ENCODE measurements at places on chromosomes 12 and 14.

GRCh38 chr12:96326628-96327227 lies 73.5 kb downstream of the CDK17 start:
- no peak for DNase-seq

GRCh38 chr14:103755060-103755459 lies 39.5 kb downstream of the ZFYVE21 start:
- no peak for DNase-seq

DNA sequence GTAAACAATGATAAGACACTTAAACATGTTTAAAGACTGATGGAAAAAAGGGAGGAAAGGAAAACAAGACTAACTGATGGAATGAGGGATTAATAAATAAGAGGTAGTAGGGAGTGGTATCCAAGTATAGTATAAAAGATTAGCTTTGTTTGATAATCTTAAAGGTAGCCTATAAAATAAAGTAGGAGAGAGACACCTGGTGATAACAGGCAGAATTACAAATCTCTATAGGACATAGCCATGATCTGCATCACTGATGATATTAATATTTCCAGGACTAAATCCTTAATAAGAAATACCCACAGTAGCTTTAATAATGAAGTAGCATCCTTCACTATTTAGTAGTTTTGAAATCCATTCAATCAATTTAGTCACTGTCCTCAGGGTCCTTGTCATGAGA lies 30.4 kb downstream of the DLGAP5 start:
- no peak for DNase-seq

- DNase-seq: no peak
Observed at GRCh38 chr14:56119201-56119981, 1.2 kb downstream of the PELI2 start.

DNA sequence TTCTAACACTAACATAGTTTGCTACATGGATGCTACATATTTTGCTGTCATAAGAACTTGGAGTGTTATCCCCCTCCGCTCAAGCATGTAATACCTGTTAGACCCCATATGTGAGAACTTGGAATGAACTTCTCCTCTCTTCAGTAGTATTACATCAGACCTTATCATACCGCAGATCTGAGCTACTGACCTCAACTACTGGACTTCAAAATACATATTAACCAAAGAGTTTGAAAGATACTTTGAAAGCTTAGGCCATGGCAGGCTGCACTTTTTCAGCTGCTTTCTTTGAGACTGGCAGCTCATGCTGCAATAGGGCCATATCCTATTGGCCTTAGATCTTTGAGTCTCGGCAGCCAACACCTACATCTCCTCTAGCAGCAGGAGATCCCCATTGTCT lies 74.8 kb downstream of the EEA1 start:
- no peak for DNase-seq

DNA sequence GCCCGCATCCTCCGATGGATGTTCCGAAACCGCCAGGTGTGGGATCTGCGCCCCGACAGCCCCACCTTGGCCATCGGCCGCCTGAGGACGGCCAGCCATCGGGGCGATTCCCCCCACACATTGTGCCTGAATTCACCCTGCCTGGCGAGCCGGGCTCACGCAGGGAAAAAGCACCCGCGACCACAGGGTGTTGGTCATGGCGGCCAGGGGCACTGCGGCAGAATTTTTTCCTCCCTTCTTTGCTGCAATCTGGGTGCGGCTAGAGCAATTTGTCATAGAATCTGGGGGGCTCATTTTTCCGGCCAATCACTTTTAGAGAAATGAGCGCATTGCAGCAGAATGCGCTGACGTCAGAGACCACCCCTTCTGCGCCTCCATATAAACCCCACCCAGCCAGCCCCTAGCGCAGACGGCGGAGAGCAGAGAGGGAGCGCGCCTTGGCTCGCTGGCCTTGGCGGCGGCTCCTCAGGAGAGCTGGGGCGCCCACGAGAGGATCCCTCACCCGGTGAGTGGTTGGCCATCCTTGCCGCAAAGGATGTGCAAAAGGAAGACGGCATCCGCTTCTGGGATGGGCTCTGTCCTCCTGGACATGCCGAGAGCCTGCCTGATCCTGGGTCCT lies at the start of gene MEG3:
Gene MEG3, plus strand, starts transcription at position 406 of the 619 bp plus-strand sequence.
- DNase-seq: no peak

GRCh38 chr12:78177298-78177697 lies 346.6 kb downstream of the NAV3 start:
- no peak for DNase-seq

DNA sequence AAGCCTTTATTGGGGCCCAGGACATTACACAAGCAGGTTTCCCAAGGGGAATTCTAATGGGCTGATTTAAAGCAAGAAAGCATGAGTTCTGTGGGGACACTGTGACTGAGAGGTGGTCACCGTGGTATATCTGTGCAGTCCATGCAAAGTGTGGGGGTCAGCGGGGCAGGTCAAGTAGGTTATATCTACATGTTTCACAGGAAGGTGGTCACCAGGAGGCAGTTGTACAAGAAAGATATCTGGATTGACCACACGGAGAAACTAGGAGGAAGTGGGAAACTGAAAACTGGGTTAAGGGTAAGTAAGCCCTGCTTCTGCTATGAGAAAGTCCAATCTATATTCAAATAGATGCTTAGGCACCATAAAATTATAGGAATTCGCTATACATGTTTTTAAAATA lies 77.8 kb upstream of the CNOT2 start:
- DNase-seq: no peak

- DNase-seq: no peak
Observed at GRCh38 chr12:110367181-110367864, 36.2 kb downstream of the ANAPC7 start.

DNA sequence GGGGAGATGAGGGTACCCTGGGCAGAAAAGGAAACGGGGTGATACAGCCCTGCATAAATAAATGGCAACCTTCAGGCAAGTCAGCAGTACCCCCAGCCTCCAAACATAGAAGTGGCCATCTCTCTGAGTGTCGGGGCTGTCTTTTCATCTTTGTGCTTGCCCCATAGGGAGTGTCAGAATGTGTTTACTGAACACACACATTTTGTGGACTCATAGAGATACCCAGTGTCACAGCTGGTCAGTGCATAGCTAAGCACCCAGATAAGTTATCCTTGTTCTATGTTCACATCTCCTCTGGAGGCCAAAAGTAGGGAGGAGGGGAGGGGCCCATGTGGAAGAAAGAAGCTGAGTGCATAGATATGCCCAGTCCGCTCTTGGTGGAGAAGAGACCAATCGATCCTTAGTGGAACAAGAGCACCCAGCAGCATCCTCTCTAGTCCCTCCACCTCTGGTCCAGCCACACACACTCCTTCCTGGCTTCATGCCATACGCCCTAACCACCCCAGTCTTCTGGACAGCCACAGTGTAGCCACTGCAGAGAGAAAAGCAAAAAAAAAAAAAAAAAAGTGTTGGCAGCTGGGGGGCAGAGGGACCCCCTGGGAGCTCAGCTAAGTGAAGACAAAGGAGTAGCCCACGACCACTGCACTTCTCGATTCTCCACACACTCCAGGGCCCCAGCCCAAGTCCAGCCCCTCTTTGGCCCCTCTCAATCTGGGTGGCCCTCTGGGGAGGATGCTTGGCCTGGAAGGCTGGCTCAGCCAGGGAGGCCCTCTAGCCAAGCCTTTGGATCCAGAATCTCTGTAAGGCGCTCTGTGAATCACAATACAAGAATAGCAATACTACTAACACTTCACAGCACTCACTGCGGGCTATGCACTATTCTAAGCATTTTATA lies 2.6 kb downstream of the ITGA7 start:
- no peak for DNase-seq

DNA sequence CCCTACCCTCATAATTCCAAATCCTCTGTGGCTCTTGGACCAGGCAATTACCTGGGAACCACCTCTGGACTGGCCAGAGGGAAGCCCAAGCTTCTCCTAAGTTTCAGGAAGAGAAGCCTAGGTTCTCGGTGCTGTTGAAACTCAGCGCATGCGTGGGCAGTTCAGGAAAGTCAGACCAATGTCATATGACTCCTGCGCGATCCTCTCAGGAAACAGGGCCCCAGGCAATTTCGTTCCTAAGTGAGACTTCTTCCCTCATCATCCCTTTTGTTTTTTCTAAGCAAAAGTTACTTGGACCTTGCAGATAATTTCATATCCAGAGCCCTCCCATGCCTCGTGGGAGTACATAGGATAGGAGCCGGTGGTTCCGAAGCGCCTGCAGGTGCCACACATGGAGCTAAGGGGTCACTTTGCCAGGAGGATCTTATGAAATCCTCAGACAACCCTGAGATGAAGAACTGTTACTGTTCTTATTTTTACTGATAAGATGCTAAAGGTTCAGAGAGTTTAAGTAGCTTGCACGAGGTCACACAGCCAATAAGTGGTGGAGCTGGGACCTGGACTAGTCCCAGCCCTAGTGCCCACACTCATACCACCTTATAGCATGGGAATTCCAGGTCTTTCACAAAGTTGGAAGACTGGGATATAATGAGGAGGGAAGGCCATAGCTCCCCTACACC lies 168.2 kb downstream of the ZFP36L1 start:
- no peak for DNase-seq

GRCh38 chr12:120928864-120929652 lies 24.9 kb upstream of the SPPL3 start:
- DNase-seq: no peak

DNA sequence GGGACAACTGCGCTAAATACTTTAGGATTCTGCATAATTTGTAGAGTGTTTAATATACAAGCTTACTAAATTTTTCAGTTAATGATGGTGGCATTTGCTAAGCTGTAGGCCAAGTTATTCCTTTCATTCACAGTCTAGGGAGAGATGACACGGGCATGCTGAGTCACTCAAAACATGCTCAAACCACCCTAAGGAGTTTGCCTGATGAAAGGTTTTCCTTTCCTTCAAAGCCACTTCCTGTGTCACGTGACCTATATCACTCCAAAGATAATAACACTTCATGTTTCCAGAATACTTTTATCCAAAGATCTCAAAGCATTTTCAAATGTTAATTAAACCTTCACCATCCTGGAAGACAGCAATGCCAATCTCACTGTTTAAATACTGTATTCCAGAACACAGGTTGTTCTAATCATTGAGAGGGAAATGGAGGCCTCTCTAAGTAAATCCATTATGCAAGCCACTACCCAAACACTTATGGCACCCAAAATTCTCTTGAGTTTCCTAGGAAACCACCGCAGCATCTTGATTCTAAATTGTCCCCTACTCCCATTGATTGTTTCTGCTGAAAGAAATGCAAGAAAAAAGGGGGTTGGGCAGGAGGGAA lies 207.0 kb upstream of the CDKN3 start:
- DNase-seq: no peak

Data from GOT3 (cell line).